AG09309 (cell line): ENCODE measurements at places on chromosomes 12 and 14.

GRCh38 chr12:23204933-23205778, 580.2 kb downstream of the ETNK1 start:
- DNase-seq = peak; percentile 23

GRCh38 chr12:131684015-131684725, 26.7 kb upstream of the SFSWAP start:
- DNase-seq = no peak

- no peak for DNase-seq
These were observed 8.9 kb upstream of the SPTLC2 start for GRCh38 chr14:77625360-77625759.

GRCh38 chr12:123449856-123450255, 8.1 kb upstream of the SNRNP35 start:
- no peak for DNase-seq

GRCh38 chr14:60845523-60845922, 111.0 kb downstream of the MNAT1 start:
- no peak for DNase-seq

- DNase-seq = no peak
These were observed 28.2 kb upstream of the BCAT1 start for GRCh38 chr12:24977060-24977459.

- DNase-seq = no peak
These were observed 208.6 kb upstream of the OR4E1 start for GRCh38 chr14:21882226-21882625.

- no peak for DNase-seq
These were observed 44.5 kb downstream of the GTF2A1 start for GRCh38 chr14:81176241-81176640.

DNA sequence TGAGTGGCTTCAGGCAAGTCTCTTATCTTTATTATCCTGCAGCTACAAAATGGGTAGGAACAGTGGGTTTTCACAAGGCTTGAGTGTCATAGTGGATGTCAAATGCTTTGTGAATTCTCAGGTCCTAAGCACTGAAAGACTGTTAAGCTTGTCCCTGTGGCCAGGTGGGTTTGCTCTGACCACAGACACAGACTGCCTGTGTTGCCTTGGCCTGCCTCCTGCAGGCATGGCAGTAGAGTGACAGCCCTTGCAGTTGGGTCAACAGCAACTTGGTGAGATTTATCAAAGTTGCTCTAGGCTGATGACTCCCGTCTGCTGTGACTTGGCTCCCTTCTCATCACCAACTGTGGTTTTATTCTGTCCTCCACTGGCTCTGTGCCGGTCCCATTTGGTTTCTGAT, 520.0 kb upstream of the CCDC196 start:
- DNase-seq = no peak

GRCh38 chr12:1935700-1936378, 17.4 kb upstream of the CACNA2D4 start:
- no peak for DNase-seq

- DNase-seq = peak; percentile 47
These were observed 328.6 kb downstream of the PCNX1 start for GRCh38 chr14:71235875-71236274.

GRCh38 chr12:120264086-120264903, 1.2 kb downstream of the PXN start:
- DNase-seq = no peak

DNA sequence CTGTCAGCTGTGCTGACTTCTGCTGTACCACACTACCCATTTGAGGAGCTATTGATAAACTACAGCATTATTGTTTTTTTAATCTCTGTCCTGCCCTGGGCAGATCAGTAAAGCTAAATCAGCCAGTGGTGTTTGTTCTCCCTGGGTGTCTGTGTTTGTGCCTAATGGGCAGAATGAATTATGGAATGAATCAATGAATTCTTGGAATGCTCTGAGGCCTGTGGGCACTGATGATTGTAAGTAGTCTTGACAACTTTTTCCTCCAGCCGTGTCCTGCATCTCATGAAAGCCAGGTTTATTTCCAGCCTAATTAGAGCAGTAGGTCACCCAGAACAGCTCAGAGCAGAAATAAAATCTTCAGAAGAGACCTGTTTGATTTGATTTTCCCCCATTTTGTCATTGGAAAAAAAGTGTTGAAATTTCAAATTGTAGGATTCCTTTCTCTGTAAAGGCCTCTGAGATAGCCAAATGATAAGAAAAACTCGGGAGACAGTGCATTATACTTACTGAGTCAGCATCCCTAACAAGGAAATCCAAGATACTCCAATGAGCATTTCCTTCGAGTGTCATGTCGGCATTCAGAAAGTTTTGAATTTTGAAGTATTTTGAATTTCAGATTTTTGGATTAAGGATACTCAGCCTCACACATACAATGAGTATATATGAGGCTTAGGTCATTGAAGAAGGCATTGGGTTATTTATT, 19.4 kb upstream of the EVL start:
- no peak for DNase-seq

- DNase-seq = no peak
These were observed 137.7 kb upstream of the FGD4 start for GRCh38 chr12:32261638-32262037.

DNA sequence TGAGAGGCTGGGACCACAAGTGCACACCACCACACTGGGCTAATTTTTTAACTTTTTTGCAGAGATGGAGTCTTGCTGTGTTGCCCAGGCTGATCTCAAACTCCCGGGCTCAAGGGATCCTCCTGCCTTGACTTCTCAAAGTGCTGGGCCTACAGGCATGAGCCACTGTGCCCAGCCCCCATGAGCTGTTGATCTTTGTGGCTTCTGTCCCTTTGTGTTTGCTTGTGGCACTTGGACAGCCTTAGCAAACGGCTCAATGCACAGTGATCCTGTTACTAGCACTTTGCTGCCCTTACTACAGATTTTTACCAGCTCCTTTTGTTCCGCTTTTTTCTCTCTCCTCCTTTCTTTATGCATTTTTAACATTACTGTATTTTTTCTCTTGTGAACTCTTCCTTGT, 25.3 kb upstream of the EVL start:
- no peak for DNase-seq

DNA sequence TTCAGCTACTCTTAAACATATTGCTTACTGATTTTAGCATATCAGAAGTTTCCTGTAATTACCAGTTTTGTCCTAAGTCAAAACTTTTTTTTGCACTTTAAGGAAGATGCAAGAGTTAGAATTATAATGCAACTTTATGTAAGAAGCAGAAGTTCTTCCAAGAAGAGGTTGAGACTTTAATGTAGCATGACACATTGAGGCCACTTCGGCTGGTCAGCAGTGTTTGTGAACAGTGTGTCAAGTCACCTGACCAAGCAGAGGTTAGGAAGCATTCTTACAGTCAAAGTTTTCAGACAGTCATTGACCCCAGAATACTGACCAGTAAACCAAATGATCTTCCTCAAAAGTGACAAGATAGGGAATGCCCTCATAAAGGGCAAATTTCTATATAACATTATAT, 15.2 kb downstream of the FGFR1OP2 start:
- no peak for DNase-seq

DNA sequence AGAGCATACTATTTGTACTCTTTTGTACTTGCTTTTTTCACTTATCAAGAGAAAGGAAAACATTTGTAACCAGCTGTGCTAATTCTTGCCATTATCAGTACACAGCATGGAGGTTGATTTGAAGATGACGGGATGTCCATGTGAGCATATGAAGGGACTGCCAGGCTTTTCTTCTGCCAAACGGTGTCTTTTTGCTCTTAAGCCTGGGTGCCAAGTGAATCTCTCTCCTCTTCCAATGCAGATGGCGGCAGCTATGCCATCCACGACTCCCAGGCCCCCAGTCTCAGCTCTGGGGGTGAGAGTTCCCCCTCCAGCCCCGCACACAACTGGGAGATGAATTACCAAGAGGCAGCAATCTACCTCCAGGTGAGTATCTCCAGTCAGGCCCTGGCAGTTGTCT, 38.9 kb downstream of the TPCN1 start:
- no peak for DNase-seq

GRCh38 chr14:22388669-22389595, 200.1 kb downstream of the DAD1 start:
- no peak for DNase-seq

GRCh38 chr14:76501156-76501720, 125.3 kb downstream of the ESRRB start:
- no peak for DNase-seq

- DNase-seq = no peak
These were observed 5.2 kb downstream of the TRAFD1 start for GRCh38 chr12:112130441-112130998.

GRCh38 chr12:45166056-45166455, 49.8 kb upstream of the ANO6 start:
- no peak for DNase-seq

GRCh38 chr14:25406818-25407217, 356.9 kb upstream of the STXBP6 start:
- DNase-seq = peak; percentile 0

- no peak for DNase-seq
These were observed 5.6 kb downstream of the GMFB start for GRCh38 chr14:54483073-54483745.

DNA sequence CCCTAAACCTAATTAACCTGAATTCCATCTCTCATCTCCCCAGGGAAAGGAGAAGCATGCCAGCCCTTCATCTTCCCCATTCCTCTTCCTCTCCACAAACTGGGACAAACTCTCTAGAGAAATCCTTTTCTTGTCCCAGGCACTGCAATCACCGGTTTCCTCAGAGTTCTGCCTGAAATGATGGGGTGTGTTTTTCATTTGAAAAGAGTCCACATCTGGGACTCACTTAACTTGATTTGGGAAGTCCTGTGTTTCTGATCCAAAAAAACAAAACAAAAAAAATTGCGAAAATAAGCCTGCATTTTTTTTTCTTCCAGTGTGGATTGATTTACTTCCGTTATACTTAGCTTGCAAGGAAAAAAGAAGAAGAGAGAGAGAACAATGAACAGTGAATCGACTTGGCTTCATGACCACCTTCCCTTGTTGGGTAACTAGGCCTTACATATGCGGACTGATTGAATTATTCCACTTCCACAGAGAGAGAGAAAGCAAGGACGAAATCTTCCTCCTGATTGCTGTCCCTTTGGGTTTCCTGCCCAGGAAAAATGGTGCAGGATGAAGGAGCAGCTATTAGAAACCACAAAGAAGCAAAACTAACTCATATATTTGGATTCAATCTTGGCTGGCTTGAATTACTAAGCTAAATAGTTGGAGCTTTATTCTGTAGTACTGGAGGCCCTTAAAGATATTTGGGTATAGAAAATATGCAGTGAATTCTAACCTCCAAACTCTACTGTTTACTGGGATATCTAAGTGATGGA, 506.2 kb upstream of the TBX3 start:
- DNase-seq = no peak

DNA sequence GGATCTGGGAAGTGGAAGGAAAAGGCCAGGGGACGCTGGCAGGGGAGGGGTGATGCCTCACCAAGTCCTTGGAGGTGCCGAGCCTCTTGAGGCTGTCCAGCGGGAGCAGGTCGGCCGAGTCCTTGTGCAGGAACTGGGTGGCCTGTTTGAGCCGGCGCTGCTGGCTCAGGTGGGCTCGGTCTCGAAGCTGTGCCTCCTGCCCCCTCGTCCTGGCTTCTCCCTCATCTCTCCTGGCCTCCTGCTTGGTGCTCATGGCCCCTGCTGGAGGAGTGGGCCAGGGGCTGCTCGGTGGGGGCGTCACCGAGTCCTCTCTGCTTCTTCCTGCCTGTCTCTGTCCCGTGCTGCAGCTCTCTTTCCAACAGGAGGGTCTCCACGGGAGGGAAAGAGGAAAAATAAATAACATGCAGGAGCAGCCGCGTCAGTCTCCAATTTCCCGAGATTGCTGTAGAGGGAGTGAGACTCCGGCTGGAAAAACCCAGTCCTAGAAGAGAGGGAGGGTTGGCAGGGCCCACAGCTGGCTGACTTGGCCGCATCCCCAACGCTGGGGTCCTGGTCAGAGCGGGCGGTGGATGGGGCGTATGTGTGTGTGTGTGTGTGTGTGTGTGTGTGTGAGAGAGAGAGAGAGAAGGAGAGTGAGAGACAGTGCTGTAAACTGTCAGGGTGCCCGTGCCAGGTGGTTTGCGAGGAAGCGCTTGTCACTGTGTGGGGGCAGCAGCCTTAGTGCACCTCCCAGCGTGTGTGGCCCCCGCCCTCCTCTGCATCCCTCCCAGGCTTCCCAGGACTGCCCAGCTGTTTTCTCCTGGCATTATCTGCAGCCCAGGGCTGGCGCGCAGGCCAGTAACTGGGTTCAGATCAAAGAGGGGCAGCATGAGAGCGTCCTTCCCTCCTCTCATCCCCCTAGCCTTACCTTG, at the start of gene NRIP2:
Gene NRIP2 (minus strand): TSS at position 455 of the 911 bp plus-strand sequence. CDS start 52 bp downstream, at position 403.
- no peak for DNase-seq

DNA sequence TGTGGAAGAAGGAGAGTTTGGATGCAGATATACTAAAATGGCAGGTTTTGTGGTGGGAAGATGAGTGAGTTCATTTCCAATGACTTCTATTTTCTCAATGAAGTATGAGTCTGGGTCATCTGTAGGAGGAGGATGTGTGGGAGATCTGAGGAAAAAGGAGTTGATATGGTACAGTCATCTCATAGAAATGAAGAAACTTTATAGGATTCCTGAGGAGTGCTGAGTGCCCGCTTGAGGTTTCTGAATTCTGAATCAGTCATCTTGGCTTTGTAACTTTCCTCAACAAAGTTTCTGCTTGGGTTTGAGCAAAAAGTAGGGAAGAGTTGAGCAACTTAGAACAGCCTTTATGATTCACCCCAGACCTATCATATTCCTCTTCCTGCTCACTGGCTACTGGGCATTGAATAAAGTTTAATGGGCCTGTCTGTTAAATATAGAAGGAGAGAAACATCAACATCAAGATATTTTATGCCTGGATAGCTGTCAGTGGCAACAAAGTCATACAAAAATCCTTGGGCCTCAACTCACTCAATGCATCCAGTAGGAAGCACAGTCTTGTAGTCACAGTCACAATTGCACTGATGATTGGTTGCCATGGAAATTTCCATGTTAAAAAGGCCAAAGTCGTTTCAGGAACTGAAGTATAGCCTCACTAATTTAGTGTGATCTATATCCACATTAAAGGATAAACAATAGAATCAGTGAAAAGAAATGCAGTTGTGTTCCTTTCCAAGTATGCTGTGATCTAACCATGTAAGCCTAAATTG, 284.7 kb downstream of the DUSP6 start:
- DNase-seq = peak; percentile 91

GRCh38 chr12:21921436-21921835, 19.8 kb downstream of the ABCC9 start:
- DNase-seq = no peak

GRCh38 chr14:79044894-79045624, 874.9 kb downstream of the NRXN3 start:
- DNase-seq = peak; percentile 52

GRCh38 chr12:111111681-111112080, 191.3 kb upstream of the MYL2 start:
- DNase-seq = no peak

GRCh38 chr12:78101113-78101876, 270.6 kb downstream of the NAV3 start:
- no peak for DNase-seq
